T-helper 17 cell (primary cell): ENCODE measurements at places on chromosomes 13 and 19.

DNA sequence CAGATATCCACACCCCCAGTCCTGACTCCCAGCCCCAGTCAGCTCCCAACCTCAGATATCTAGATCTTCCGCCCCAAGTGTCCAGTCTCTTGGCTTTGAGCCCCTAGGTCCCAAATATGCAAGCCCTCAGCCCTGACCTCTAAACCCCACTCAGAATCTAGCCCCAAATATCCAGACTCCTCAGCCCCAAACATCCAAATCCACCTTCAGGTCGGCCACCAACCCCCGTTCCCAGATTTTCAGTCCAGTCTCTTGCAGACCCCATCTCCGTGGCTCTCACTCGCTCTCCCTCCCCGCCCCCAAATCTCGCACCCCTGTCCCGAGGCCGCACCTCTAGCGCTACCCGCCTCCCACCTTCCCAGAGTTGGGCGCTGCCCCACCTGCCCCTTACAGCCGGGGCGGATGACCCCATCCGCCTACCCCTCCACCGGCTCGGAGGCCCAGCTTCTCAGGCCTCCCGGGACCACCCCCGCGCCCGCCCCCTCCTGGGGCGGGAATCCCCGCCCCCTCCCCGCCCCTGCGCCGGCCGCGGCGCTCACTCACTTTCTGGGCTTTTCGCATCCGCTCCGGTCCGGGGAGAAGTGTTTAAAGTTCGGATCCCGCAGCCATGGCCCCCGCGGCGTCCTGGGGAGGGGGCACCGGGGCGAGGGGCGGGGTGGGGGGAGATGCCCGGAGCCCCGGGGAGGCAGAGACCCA lies 604 bp downstream of the ERFL start:
- peaks cover 18% of the 10 kb centered on the region for H3K4me1 ChIP-seq
- DNase-seq, result no peak
- peaks cover 8% of the 10 kb centered on the region for H3K27me3 ChIP-seq
- peaks cover 9% of the 10 kb centered on the region for H3K36me3 ChIP-seq
- H3K4me3 ChIP-seq, result no peak overlapping the region

GRCh38 chr19:33096005-33096404 lies 15.0 kb downstream of the GPATCH1 start:
- peaks cover 6% of the 10 kb centered on the region for H3K4me1 ChIP-seq
- DNase-seq, result no peak
- H3K27me3 ChIP-seq, result no peaks in the 10 kb centered on the region
- H3K36me3 ChIP-seq, result peaks cover 6% of the 10 kb centered on the region

DNA sequence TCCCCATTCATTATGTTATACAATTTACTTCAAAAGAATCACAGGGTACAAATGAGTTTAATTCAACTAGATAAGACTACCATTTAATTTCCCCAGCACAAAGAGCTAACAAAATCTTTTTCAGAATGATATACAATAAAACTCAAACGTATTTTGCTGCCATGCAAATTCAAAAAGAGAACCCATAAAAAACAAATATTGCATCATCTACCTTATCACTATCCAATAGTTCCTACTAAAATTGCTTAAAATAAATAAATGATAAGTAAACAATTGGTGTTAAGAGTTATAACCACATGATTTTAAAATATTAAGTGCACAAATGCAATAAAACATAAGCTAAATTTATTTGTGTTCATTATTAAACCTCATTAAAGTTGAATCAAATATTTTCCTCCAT lies 919.4 kb downstream of the SLITRK5 start:
- no peak for DNase-seq
- H3K27ac ChIP-seq, result no peak overlapping the region
- H3K36me3 ChIP-seq, result no peaks in the 10 kb centered on the region
- H3K4me3 ChIP-seq, result no peak overlapping the region
- H3K27me3 ChIP-seq, result no peaks in the 10 kb centered on the region

DNA sequence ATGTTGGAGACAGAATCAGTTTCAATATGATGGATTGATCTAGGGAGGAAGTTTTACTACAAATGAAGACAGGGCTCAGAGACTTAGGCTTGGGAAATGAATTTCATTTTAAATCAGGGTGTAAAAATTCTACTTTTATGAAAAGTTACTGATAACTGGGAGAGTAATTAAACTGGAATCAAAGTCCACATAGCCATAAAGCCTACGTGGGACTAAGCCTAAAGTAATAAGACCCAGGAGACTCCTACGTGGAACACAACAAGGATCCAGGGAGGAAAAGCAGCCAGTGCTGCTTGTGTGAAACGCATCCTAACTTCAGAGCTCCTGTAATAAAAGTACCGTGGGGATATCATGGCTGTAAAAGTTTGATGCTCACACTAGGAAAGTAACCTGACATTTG lies 152.0 kb upstream of the MYO16 start:
- H3K27ac ChIP-seq, result no peak overlapping the region
- peaks cover 15% of the 10 kb centered on the region for H3K27me3 ChIP-seq
- H3K4me3 ChIP-seq, result no peak overlapping the region
- no peaks in the 10 kb centered on the region for H3K36me3 ChIP-seq

DNA sequence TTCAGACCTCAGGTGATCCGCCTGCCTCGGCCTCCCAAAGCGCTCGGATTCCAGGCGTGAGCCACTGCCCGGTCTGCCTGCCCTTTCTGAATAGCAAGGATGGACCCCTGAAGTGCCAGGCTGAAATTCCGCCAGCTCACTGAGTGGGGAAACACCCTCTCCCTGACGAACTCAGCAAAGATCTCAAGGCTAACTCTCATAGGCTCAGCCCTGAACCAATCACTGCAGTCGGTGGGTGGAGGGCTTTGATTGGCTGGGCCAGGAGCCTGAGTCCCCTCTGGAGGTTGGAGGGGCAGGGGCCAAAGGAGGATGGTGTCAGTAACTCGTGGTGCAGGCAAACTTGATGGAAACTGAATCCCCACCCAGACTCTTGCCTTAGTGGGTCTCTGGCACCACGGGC lies 11.2 kb upstream of the COMP start:
- peaks cover 6% of the 10 kb centered on the region for H3K36me3 ChIP-seq
- no peak for DNase-seq
- peaks cover 25% of the 10 kb centered on the region for H3K27me3 ChIP-seq
- H3K27ac ChIP-seq, result no peak overlapping the region
- no peaks in the 10 kb centered on the region for H3K4me1 ChIP-seq

GRCh38 chr13:41700790-41701310 lies 243.5 kb downstream of the RGCC start:
- no peaks in the 10 kb centered on the region for H3K27me3 ChIP-seq
- no peak overlapping the region for H3K27ac ChIP-seq
- peaks cover 18% of the 10 kb centered on the region for H3K36me3 ChIP-seq
- no peak for DNase-seq
- H3K4me3 ChIP-seq, result no peak overlapping the region
- peaks cover 2% of the 10 kb centered on the region for H3K4me1 ChIP-seq

DNA sequence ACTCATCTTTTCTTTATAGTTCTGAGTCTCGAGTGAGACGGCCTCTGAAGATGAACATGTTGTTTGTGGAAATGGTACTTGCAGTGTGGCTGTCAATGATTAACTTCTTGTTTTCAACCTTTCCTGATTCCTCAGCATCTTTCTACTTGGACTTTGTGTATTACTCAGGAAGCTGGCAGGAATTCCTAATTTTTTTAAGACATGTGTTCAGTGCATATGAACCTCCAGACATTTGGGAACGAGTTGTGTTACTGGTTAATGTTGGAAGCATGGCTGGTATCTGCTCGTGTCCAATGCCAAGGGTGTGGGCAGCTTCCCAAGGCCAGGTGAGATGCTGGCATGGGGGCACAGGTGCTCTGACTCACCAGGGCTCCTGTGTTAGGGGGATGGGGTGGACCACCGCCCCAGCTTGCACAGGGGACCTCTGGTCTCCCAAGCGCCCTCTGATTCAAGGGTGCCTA lies 61.1 kb upstream of the MCF2L start:
- H3K27ac ChIP-seq, result no peak overlapping the region
- no peaks in the 10 kb centered on the region for H3K4me1 ChIP-seq
- peaks cover 2% of the 10 kb centered on the region for H3K36me3 ChIP-seq
- no peak overlapping the region for H3K4me3 ChIP-seq

DNA sequence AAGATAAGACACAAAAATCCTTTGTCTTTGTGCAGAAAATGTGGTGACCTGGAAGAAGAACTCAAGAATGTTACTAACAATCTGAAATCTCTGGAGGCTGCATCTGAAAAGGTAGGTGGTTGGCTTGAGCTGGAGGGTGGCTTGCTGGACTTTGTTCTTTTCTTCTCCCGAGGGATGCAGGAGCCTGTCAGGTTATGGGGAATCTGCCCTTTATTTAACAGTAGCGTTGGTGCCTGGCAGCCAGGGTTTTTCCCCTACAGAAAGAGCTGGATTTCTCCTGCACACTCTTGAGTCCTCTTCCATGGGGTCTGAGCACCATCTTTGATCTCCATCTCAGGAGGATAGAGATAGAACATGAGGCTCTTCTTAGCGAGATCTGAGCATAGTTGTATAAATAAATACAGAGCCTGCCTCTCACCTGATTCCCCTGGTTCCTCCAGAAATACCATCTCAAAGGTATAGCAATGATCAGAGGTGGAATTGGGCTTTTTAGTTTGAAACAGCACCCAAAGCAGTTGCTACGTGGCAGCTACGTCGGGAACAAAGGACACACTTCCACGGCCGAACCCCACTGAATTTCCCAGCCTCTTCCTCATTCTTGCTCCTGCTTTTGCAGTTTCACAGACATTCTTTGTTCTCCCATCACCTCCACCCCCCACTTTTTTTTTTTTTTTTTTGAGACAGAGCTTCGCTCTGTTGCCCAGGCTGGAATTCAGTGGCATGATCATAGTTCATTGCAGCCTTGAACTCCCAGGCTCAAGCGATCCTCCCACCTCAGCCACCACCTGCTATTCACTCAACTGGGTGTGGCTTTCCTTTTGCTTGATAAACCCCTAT lies 12.9 kb downstream of the TPM4 start:
- H3K27ac ChIP-seq, result peak overlapping the region; percentile 39
- no peaks in the 10 kb centered on the region for H3K27me3 ChIP-seq
- peak overlapping the region; percentile 21 for H3K4me3 ChIP-seq
- H3K36me3 ChIP-seq, result peaks cover 9% of the 10 kb centered on the region

GRCh38 chr19:35742121-35742724 lies at the start of gene IGFLR1:
IGFLR1 (minus strand) TSS chr19:35742452; CDS start chr19:35741180, 1,272 bp downstream.
- no peaks in the 10 kb centered on the region for H3K27me3 ChIP-seq
- H3K36me3 ChIP-seq, result peaks cover 4% of the 10 kb centered on the region
- H3K4me1 ChIP-seq, result peaks cover 48% of the 10 kb centered on the region
- H3K4me3 ChIP-seq, result peak within 1 kb of the TSS; percentile 96

GRCh38 chr13:92959790-92960189 lies 266.8 kb upstream of the GPC6 start:
- H3K27ac ChIP-seq, result no peak overlapping the region
- no peaks in the 10 kb centered on the region for H3K27me3 ChIP-seq
- no peaks in the 10 kb centered on the region for H3K36me3 ChIP-seq
- H3K4me3 ChIP-seq, result no peak overlapping the region
- no peaks in the 10 kb centered on the region for H3K4me1 ChIP-seq

- no peak overlapping the region for H3K27ac ChIP-seq
- H3K36me3 ChIP-seq, result peaks cover 2% of the 10 kb centered on the region
- peaks cover 3% of the 10 kb centered on the region for H3K4me1 ChIP-seq
- no peak overlapping the region for H3K4me3 ChIP-seq
Observed at GRCh38 chr19:6576869-6577475, 14.0 kb downstream of the CD70 start.

GRCh38 chr19:31436121-31436776 lies 87.0 kb upstream of the TSHZ3 start:
- no peaks in the 10 kb centered on the region for H3K4me1 ChIP-seq
- no peaks in the 10 kb centered on the region for H3K36me3 ChIP-seq
- peaks cover 9% of the 10 kb centered on the region for H3K27me3 ChIP-seq
- DNase-seq, result no peak
- H3K4me3 ChIP-seq, result no peak overlapping the region

- H3K27me3 ChIP-seq, result no peaks in the 10 kb centered on the region
- no peak overlapping the region for H3K27ac ChIP-seq
- DNase-seq, result no peak
- H3K4me1 ChIP-seq, result peaks cover 13% of the 10 kb centered on the region
Observed at GRCh38 chr19:48113190-48113917, 2.7 kb upstream of the PLA2G4C start.
